Stimulated activated CD4-positive, alpha-beta T cell treated with anti-CD3 and anti-CD28 coated beads, Interleukin-1b, Interleukin-23, amount 100 ng/mL, for 4 hours (primary cell): ENCODE measurements at places on chromosomes 7 and 10.

GRCh38 chr10:85621562-85621961 lies 745.0 kb downstream of the GRID1 start:
- DNase-seq, result no peak

DNA sequence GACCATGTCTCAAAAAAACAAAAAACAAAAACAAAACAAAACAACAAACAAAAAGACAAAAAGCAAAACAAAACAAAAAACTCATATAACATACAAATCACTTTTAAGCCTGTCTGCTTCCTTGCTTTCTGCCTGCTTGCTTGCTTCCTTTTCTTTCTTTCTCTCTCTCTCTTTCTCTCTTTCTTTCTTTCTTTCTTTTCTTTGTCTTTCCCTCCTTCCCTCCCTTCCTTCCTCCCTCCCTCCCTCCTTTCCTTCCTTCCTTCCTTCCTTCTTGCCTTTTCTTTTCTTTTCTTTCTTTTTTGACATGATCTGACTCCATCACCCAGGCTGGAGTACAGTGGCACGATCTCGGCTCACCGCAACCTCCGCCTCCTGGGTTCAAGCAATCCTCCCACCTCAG lies 15.9 kb upstream of the TRA2A start:
- no peak for DNase-seq

GRCh38 chr7:112765105-112765504 lies 25.1 kb downstream of the TMEM168 start:
- no peak for DNase-seq

GRCh38 chr10:32909456-32909855 lies 48.6 kb downstream of the ITGB1 start:
- no peak for DNase-seq

DNA sequence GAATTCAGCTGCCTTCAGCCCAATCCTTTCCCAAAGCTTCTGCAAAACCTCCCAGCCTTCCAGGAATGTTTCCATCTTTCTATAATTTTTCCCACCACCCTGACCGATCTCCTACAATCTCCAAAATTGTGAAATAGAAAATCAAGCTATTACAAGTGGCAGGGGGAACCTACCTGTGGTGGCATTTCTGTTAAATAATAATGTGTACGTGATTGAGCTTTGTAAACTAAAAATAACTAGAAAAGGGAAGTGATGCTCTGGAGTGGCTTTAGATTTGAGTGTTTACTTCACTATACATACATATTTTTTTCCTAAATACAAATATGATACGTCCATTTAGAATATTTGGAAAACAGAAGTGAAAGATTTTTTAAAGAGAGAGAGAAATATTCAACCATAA lies 593.6 kb downstream of the GRM8 start:
- no peak for DNase-seq

DNA sequence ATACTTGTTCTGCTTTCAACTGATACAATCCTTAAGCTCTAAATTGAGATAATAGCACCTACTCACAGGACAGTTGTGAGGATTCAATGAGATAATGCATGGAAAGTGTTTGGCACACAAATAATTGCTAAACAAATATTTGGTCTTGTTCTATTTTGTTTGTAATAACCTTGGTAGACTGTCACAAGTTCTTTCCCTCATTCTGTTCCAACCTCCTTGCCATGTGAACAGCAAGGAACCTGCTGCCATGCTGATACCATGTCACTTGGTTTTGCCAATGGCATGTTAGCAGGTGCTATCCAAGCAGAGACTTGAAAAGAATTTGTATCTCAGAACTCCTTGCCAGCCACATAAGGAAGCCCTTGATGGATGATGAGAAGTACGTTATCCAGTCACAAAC lies 24.8 kb upstream of the TECTB start:
- no peak for DNase-seq

DNA sequence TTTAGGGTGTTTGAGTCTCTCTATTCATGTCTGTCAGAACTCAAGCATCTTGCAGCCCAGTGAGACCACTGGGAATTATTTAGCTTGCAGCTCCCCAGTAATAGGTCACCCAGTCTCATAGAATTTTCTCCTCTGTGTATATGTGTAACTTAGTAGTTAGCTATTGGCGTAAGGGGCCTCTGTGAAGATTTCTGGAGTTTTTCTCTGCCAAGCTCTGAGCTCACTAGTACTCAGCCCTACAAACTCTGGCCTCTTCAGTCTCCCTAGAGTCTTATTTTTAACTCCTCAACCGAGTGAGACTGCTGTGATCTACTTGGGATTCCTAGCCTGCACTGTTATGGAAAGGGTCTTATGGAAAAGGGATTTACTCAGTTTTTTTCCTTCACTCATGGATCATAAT lies 90.2 kb downstream of the PPP1R9A start:
- DNase-seq, result no peak
